ENCODE measurements at places on chromosomes 3 and 15.

- no peak for DNase-seq
Observed at GRCh38 chr3:98784666-98785600, 21.8 kb downstream of the ST3GAL6 start.

DNA sequence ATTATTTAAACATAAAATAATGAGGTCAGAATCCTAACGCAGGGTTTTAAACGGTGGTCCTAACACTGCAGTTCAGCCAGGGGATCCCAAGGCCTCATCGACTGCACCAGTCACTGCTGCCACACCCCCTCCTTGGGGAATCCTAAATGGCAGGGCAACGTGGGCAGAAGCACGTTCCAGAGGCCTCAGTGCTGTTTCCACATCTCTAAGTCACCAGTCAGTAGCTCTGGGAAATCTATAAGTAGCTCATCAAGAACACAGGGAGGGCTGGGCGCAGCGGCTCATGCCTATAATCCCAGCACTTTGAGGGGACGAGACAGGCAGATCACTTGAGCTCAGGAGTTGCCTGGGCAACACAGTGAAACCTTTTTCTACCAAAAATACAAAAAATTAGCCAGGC, 47.5 kb downstream of the PRTG start:
- no peak for DNase-seq

DNA sequence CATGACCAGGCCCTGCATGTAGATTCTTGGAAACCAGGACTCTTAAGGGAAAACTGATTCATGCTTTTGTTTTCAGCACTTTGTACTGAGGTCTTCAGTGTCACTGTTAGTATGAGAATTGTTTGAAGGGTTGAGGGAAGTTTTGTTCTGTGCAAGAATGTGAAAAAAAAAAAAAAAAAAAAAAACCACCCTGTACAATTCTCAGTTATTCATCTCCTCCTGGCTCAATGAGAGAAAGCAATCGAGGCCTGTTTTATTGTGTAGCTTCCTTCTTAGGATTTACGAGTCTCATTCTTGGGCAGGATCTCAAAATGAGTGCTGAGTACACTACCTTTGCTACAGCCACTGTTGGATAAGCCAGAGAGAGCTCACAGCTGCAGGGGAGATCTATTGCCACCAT, 469.5 kb downstream of the CNTN4 start:
- DNase-seq: no peak

DNA sequence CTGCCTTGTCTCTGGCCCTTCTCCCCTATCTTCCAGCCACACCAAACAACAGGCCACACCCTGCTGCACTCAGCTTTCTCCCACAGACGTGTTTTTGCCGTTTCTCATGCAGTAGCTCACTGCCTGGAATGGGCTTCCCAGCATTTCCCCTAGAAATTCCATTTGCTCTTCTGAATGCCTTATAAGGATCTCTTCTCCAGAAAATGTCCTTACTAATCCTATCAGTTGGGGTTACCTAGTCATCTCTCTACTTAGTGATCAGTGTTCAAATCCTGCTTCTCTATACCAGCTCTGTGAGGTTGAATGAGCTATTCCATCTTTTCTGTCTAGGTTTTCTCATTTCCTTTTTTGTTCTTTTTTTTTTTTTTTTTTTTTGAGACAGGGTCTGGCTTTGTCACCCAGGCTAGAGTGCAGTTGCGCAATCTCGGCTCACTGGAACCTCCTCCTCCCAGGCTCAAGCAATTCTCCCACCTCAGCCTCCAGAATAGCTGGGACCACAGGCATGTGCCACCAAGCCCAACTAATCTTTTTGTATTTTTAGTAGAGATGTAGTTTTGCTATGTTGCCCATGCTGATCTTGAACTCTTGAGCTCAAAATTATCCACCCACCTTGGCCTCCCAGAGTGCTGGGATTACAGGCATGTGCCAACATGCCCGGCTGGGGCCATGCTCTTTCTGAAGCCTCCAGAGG, 98.2 kb upstream of the CHD2 start:
- DNase-seq: no peak

- no peak for DNase-seq
Observed at GRCh38 chr3:154182975-154183374, 61.8 kb downstream of the ARHGEF26 start.

GRCh38 chr15:63013052-63013808, 29.3 kb upstream of the TPM1 start:
- DNase-seq: no peak

DNA sequence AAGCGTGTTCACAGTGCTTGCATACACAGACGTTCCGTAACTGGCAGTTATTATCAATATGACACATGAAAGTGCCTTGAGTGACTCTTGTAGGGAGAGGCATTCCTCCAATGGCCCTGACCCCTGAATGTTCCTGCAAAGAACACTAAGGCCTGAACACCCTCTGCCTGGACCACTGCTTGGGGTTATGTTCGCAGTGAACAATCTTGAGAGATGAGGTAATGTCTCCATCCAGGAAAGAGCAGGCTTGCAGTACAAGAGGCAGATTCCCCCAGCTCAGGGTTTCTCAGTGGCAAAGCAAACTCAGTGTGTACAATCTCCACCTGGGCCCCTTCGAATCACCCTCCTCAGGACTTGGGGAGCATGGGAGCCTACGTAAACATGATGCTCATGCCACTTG, 324.6 kb downstream of the MAGI1 start:
- DNase-seq: no peak

- DNase-seq: no peak
Observed at GRCh38 chr15:57031082-57031481, 112.6 kb downstream of the TCF12 start.

DNA sequence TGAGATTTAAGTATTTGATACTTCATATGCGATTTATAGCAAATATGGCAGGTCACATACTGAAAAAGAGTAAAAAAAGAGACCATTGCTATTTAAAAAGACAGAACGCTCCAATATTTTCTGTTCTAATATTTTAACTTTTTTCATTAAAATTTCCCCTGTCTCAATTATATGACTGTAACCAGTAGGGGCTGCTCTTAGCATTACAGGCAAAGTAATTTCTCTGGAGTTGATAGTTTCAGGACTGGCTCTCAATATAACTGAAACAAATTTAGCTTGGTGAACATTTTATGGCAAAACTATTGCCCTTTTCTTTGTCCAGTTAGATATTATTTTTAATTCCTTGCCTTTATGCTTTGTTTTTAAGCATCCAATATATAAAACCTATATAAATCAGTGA, 286.3 kb upstream of the ROBO2 start:
- DNase-seq: no peak

DNA sequence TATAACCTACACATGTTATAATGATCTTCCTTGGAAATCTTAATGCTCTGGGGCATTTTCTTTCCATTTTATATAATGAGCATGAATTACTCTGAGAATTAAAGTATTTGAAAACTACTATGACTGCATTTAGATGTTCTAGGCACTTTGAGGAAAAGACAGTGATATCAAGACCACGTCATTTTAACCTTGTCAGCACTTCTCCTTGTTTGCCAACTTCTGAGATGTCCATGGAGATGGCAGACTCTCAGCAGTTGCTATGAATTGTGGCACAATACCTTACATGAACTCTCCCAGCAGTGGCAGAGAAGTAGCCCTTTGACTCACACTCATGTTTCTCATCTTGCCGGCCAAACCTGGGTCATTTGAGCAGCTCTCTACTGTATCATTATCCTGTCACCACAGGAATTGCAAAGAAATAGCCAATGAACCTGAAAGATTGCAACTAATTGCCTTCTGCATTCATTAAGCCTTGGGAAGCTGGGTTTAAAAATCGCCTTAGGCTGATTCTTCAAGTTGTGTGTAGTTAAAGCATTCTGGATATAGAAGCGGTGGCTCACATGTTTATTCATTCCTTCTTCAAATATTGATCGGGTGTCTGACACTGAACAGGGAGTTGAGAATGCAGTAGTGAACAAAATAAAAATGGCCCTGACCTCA, 272.2 kb upstream of the CFAP20DC start:
- DNase-seq: no peak

DNA sequence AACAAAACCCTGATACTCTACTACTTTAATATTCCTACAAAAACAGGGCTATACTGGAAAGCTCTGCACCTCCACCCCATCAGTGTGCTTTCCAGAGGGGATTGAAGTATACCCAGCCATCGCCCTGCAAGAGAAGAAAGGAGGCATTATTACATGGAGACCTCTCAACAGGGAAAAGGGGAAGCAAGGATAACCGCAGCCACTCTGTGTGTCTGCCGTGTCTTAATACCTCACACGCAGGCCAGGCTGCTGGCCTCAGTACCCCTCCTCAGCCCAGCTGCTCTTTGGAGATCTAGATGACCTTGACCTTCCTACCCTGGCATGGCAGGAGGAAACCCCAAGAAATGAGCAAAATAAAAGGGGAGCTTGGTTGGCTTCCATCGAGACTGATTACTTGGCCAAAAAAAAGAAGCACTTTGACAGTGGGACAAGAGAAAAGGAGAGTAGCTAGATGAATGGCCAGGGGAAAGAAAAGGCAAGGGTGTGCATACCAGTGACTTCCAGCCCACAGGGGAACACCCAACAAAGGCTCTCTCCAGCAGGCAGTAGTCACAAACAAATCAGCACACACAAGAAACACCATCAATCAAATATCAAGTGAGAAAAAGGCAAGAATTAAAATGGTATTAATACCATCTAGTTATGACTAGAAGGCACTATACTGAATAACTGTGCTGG, 129.4 kb downstream of the STT3B start:
- DNase-seq: no peak

- no peak for DNase-seq
Observed at GRCh38 chr15:66820481-66821176, 118.6 kb downstream of the SMAD6 start.

- DNase-seq: no peak
Observed at GRCh38 chr3:104750581-104750980, 616.1 kb upstream of the ALCAM start.

GRCh38 chr3:61055447-61055846, 195.8 kb downstream of the FHIT start:
- DNase-seq: no peak

GRCh38 chr3:156997351-156997750, 162.6 kb downstream of the CCNL1 start:
- no peak for DNase-seq

- DNase-seq: no peak
Observed at GRCh38 chr15:64282701-64283100, 73.3 kb downstream of the CSNK1G1 start.

- no peak for DNase-seq
Observed at GRCh38 chr15:101483462-101483861, 6.0 kb downstream of the PCSK6 start.

DNA sequence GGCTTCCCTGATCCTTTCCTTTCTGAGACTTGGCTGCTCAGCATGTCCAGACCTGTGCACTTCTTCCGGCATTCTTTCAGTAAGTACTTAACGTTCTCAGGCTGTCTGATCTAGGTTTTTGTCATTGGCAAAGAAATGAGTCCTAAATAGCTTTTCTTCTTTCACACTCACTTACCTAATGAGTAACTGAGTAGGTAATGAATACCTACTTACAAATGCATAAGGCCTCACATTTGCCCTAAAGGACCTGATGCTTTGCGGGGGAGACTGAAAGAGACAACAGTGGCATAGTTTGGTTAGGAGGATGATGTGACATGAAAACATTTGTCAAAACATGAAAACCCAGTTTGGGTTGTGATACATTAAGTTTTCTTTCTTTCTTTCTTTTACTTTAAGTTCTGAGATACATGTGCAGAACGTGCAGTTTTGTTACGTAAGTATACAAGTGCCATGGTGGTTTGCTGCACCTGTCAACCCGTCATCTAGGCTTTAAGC, 516.7 kb upstream of the CFAP20DC start:
- no peak for DNase-seq

DNA sequence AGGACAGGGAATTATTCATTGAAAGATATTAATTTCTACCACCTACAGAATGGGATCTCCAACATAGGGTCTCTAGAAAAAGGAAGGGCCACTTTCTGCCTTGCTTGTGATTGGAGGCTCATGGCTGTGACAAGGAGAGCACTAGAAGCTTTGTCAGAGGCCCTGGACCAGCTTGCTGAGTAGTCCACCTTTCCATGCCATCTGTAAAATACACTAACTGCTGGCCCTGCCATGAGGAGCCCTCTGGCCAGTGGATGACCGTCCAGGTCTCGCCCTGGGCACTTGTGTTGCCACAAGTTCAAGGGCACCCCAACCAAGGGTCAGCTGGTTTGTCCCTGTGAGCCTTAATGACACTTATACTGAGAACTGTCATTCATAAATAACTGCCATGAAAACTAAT, 1.6 kb upstream of the SYNM start:
- no peak for DNase-seq

DNA sequence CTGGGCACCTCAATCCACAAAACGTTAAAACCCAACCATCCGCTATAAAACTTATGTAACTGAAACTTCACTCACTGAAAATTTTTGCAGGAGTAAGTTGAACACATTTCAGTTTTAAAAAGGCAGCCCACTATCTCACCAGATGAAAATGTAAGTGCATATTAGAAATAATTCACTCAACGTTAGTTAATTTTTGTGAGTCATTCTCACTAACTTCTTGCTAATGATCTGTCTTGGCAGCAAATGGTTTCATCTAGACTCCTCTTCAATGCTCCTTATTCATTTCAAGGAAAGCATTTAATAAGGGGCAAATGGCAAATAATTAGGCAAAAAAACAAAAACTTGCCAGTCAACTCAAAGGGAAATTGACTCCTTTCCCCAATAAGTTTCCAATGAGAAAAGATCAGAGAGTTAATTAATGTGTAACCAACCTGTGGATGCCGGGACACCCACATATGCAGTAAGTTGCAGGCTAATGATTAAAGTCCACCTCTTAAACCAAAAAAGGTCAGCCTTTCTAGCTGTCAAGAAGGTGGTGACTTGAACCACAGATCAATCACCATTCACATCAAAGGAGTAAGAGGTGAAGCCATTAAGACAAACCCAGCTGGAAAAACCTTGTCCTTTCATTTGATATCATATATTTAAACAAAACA, 22.9 kb upstream of the PRICKLE2 start:
- DNase-seq: no peak

GRCh38 chr15:62565634-62566026, 400.5 kb upstream of the C2CD4B start:
- DNase-seq: no peak

DNA sequence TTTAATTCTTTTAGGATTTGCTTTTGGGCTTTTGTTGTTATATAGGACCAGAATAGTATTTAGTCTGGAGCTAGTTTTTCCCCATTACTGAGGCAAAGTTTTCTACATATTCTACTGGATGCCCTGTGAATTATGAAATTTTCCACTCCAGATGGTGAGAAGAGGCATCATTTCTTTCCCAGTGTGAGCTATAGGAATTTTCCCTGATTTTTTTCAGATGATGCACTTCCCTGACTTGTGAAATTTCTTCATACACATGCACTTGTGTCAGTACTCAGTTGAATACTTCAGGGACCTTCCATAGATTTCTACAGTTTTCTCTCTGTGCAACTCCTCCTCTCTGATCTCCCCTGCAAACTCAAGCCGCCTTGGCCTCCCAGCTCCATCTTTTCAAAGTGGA, 73.7 kb upstream of the SLCO2A1 start:
- DNase-seq: no peak

- DNase-seq: peak; percentile 35
Observed at GRCh38 chr15:56244811-56245576, 1.3 kb upstream of the RFX7 start.

DNA sequence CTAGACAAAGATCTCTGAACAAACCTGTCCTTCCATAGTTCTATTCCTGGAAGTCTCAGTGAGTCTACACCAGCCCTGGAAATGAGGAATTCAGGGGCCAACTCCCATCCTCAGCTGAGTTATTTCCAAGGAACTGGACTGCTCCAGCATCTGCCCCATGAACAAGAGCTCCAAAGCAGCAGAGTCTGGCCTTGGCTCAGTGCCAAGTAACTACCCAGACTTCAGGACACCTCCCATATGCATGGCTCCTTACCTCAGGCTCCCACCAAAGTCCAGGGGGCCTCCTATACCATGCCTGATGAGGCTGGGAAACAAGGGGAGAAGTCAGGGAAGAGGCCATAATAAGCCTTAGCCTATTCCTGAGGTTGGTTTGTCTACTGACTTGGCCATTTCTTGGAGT, 45.0 kb downstream of the FAIM start:
- no peak for DNase-seq
